ENCODE measurements at places on chromosomes 16 and 17.

DNA sequence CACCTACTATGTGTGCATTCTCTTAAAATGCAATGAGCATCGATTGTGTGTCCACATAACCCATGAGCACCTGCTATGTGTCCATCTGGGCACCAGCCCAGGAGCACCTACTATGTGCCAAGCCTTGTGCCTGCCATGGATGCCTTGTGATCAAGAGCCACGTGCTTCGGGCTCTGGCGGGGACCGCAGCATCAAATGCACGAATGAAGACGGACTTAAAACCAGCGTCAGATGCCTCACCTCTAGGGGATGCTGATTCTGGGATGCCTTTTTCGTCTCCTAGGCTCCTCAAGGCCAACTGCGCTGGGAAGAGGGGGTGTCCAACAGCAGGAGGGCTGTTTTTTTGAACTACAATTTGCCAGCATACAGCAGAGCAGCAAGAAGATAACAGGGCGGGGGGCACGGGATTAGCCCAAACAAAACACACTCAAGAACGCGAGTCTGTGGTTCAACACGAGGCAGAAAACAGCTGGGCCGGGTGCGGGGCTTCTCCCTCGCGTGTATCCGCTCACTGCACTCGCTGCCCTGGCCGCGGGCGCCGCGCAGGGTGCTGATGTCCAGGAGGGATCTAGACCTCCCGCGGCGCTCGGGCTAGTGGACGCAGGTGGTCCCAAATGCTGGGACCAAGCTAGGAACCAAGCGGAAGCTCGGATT lies 1.2 kb upstream of the GLIS2 start:
- DNase-seq = peak; percentile 47

DNA sequence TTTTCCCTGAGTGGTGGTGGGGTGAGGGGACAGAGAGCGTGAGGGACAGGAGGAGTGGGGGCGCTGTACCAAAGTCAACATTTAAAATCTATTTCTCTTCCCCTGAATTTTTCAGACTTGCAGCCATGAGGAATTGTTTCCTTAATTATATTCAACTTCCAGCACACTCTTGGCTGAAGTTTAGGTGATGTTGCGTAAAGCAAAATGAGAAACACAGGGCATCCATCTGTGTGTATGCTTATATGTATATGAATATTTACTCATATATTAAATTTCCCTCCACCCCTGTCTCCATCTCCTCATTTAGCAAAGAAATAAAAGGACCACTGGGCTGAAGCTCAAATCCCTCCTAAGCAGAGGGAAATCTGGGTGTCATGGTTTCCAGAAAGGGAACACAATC lies 218.1 kb downstream of the XYLT1 start:
- no peak for DNase-seq

DNA sequence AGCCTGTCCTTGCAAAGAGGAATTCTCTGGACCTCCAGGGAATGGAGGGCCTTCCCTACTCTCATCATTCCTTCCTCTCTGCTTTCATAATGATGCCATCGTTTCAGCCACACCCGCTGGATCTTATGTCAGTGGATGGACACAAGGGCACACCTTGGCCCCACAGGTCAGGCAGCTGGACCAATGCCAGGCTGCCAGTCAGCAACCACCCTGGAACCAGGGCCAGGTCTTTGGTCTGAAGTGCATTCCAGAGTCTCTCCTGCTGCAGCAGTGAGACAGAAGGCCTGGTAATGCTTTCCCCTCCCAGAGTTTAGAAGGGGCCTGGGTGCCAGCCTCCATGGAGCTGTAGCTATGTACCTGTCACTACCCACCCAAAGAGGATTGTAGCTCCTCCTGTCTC lies 7.4 kb downstream of the C1QL1 start:
- no peak for DNase-seq

- peak; percentile 79 for DNase-seq
These were observed 7.8 kb downstream of the ODAD4 start for GRCh38 chr17:41937970-41938954.

DNA sequence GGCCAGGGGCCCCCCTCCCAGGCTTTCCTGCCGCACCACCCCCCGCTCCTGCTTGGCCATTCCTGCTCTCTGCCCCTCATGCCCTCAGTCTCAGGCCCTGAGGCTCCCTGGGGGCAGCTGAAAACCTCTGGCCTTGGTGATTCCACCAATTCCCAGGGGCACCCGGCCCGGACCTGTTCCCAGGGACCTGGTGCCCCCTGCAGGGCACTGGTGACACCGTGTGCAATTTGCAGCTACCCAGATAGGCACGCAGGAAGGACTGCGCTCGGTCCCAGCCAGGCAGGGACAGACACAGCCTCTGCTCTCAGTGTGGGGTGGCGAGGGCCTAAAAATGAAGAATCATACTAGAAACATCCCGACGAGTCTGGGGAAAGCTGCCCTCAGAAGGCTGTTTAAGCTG lies 13.4 kb downstream of the WFDC1 start:
- peak; percentile 31 for DNase-seq

DNA sequence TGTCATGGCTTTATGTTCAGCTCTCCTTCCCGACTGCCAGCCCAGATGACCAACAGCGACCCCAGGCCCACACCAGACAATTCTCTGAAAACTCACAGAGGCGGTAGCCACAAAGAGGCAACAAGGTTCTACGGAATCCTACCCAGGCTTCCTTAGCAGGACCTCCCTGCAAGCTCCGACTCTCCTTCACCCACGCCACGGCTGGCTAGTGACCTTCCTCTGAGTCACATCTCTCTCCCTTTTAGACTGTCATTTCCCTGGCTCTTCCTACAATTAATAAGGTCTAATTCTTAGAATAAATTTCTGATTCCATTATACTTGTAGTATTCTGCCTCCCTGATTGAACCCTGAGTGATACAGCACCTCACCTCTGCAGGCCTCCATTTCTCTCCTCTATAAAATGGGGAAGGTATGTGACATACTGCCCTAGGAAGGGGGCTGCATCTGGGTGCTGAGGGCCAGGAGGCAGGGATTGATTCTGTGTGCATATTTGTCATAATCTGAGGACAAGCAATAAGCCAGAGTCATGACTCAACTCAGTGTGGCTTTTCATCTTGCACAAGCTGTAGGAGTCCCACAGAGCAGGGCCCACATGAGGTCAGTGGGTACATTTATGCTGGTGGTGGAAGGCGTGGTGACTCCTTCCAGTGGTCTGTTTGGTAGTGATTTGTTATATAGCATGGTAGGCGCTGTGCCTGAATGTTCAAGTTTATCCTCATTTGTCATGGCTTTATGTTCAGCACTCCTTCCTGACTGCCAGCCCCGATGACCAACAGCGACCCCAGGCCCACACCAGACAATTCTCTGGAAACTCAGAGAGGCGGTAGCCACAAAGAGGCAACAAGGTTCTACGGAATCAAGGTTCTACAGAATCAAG lies 46.2 kb downstream of the SMPD3 start:
- no peak for DNase-seq

DNA sequence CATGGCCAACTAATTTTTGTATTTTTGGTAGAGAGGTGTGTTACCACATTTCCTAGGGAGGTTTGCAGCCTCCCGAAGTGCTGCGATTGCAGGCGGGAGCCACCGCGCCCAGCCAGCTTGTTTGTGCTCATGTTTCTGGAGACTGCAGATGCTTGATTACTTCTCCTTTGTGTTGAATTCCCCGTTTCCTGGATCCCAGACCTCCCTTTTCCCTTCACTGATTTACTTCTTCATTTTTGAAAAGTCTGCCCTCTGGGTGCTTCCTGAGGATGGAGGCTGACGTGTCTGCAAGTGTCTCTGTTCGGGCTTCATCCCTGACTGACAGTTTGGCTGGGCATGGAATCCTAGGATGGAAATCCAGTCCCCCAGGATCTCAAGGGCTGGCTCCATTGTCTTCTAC lies 7.0 kb upstream of the TRIM47 start:
- no peak for DNase-seq

- DNase-seq = no peak
These were observed 37.1 kb upstream of the SLC25A19 start for GRCh38 chr17:75326226-75326848.

- DNase-seq = no peak
These were observed 6.2 kb upstream of the SPNS3 start for GRCh38 chr17:4427505-4427904.

DNA sequence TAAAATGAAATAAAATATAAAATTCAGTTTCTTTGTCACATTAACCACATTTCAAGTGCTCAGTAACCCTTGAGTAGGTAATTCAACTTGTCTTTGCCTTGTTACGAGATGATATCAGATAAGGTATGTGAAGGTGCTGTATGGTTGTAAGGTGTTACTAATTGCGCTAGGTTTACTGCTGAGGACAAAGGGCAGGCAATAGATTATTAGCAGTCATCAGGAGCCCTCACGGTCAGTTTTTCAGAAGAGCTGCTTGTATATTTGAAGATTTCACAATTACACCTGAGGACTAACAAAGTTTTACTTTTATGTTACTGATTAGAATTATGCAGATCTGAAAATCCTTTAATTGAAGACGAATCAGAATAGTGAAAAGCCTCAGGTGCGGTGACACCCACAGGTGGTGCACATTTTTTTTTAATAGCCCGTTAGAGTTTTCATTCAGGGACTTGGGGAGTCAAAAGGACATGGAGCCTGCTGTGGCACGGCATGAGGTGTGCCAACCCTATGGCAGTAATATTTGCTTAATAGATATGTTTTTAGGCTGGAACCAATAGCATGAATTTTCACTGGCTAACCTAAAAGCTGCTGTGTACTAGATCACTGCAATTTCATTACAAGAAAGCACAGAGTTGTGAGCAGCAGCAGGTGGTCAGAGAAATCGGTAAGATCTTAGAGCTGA lies 16.4 kb downstream of the NDEL1 start:
- no peak for DNase-seq

- peak; percentile 73 for DNase-seq
These were observed 725 bp downstream of the ABCA3 start for GRCh38 chr16:2339521-2340484.

DNA sequence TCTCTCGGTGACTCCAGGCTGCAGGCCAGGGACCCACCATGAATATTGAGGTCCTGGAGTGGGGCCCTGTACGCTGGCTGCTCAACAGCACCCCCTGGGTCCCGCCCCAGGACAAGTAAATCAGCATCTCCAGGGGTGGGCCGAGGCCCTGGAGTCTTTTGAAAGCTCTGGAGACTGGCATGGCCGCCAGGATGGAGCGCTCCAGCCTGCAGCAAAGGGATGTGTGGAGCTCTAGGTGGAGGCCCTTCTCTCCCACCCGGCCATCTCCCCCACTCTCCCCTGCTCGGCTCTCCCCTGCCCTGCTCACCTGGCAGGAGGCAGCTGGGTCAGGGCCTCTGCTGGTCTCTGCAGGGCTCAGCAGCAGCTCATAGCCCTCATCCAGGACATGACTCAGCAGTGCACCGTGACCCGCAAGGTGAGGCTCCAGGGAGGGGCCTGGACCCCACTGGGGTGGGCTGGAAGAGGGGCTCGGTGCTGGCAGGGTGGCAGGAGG lies 16.6 kb downstream of the SGSH start:
- no peak for DNase-seq

DNA sequence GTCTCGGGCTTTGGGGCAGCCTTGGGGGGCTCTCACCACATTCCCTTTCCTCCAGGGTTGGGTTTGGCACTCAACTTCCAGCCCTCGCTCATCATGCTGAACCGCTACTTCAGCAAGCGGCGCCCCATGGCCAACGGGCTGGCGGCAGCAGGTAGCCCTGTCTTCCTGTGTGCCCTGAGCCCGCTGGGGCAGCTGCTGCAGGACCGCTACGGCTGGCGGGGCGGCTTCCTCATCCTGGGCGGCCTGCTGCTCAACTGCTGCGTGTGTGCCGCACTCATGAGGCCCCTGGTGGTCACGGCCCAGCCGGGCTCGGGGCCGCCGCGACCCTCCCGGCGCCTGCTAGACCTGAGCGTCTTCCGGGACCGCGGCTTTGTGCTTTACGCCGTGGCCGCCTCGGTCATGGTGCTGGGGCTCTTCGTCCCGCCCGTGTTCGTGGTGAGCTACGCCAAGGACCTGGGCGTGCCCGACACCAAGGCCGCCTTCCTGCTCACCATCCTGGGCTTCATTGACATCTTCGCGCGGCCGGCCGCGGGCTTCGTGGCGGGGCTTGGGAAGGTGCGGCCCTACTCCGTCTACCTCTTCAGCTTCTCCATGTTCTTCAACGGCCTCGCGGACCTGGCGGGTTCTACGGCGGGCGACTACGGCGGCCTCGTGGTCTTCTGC lies 8.4 kb downstream of the SLC16A3 start:
- DNase-seq = no peak

DNA sequence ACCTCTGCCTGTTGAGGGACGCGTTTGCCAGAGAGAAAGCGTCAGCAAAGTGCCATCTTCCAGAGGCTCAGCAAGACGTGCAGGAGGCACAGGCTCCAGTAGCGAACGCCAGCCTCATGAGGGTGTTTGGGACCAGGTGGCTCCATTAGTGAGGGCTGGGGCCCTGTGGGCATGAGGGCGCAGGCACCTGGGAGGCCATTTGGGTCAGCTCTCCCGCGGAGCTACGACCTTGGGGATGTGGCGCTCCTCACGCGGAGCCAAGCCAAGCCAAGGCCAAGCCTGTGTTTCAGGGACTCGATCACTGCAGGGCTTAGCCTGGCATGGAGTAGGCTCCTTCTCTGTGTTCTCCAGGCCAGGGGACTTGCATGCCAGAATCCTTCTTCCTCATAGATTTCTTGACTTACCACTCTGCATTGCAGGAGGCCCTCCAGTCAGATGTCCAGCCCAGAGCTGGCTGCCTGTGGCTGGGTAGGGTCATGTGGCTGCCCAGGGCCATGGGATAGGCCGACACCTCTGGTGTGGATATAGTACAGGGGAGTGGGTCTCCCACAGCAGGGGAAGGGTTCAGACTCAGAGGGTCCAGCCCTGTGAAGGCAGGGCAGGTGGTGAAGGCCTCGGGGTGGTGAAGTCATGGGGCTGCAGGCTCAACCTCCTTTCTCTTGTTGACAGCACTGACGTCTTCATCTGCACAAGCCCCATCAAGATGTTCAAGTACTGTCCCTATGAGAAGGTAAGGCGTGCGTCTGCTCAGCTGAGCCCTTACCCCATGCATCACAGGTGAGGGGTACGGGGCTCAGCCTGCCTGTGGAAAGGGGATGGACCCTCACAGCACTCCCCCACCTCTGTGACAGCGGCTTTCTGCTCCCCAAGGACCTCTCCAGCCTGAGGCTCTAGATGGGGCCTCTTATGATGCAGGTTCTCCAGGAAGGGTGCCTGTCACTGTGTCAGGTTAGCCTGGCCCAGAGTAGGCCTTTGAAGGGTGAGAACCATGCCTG lies 19.6 kb downstream of the NT5M start:
- DNase-seq = no peak

GRCh38 chr16:89744813-89745212 lies 23.5 kb downstream of the ZNF276 start:
- DNase-seq = no peak

DNA sequence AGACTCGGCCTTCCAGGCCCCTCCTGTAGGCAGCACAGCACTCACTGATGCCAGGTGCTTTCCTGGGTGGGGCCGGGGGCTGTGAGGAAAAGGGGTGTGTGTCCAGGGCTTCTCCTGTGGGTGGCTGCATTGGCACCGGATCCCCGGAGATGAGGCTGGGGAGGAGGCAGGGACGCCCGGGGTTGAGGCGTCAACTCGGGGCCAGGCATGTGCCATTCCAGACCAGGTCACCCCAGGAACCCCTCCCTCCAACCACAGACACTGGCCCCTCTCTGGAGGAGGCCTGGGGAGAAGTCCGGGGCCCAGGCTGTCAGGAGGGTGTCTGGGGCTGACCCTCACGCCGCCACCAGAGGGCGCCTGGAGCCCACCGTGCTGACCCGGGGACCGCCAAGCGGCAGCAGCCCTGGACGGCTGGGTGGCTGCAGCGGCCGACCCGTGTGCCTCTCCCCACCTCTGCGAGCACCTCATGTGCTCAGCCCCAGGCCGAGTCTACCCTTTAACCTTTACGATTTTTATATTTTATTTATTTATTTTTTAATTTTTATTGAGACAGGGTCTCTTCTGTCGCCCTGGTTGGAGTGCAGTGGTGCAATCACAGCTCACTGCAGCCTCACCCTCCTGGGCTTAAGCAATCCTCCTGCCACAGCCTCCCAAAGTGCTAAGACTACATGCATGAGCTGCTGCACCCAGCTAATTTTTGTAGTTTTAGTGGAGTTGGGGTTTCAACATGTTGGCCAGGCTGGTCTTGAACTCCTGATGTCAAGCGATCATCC lies 3.2 kb upstream of the METRN start:
- DNase-seq = peak; percentile 78

Measured in body of pancreas (tissue), 4 donors.